ENCODE measurements at places on chromosomes 7 and 10.

GRCh38 chr10:122263971-122264370 is 7.1 kb upstream of the BTBD16 start:
- DNase-seq, result no peak

- DNase-seq, result no peak
Measured at GRCh38 chr10:132037676-132037975, 28.1 kb upstream of the JAKMIP3 start.

- DNase-seq, result no peak
Measured at GRCh38 chr7:36514289-36515243, 124.9 kb downstream of the ANLN start.

GRCh38 chr10:61732629-61733278 is 70.0 kb downstream of the CABCOCO1 start:
- DNase-seq, result no peak

DNA sequence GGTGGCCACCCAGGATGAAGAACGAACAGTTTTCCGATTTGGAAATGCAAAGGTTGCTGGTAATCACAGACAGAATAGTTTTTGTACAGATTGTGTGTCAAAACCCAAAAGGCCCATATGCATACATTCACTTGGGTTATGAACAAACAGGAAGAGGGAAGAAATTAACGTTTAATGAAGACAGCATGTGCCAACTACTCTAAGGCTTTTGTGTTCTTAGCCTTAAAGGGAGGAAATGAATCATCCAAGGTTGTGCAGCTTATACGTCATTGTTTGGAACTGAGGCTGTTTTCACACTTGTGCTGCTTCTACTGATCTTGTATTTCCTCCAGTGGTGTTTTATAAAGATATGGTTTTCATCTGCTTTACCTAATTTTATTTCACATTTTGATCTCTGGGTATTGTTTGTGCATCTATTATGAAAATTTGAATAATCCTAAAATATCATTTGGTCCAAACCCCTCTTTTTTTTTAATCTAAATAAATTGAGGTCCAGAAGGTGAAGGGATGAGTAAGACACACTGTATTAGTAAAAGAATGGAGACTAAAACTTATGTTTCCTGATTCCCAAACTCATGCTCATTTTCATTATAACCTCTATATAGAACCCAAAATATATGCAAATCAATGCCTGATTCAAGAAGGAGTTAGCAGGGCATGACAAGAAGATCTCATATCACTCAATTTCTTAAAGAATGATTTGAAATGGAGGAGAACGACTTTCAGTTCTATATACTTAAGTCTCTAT is 373.1 kb downstream of the THSD7A start:
- DNase-seq, result no peak

DNA sequence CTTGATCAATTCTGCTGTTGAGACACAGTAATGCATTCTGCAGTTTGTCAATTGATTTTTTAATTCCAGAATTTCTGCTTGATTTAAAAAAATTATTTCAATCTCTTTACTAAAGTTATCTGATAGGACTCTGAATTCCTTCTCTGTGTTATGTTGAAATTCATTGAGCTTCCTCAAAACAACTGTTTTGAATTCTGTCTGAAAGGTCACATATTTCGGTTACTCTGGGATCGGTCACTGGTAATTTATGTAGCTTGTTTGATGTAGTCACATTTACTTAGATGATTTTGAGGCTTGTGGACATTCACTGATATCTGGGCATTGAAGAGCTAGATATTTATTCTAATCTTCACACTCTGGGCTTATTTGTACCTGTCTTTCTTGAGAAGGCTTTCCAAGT is 67.2 kb upstream of the NME8 start:
- DNase-seq, result no peak

DNA sequence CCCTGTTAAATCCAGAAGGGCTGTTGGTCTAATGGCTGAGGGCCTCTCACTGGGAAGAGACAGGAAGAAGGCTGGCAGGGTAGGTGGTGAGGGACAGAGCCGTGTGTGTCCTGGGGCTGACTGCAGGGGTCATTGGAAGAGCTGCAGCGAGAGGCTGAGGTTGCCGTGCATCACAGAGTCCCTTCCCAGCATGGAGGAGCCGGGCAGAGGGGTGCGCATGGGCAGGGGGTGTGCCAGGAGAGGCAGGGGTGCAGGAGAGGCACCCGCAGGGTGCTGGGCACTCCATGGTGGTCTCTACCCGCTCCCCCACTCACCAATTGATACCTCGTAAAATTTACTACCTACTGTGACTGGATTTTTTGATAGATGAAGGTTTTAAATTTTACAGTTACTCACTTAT is 124.3 kb downstream of the ACTR3B start:
- no peak for DNase-seq

GRCh38 chr10:125401462-125401861 is 241.1 kb upstream of the CTBP2 start:
- DNase-seq, result no peak

DNA sequence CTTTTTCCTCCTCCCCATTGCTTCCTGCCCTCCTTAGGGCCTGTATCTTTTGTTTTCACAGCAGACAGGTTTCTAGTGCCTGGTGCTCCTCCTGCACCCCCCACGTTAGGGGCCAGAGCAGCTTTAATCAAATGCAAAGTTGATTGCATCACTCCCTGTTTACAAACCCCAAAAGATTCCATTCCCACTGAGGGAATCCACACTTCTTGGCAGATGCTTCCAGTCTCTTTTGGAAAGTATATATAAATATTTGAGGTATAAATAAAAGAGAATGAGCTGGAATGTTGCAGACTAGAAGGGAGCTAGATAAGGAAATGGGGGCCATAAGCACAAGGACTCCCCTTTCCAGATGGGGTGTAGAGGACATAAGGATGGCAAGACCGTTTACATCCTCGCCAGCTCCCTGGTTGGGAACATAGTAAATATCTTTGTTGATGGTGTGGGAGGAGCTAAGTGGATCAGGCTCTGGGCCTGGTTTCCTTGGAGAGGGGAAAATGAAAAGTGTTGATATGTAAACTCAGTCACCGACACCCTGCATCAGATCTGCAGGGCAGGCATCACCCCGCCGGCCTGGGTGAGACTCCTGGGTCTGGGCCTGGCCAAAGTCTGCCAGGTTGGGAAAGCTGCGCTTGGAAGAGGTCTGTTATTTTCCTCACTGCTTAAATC is 6.2 kb downstream of the RARRES2 start:
- no peak for DNase-seq

GRCh38 chr7:38321515-38321944 is 48.1 kb upstream of the TARP start:
- no peak for DNase-seq

Measured in stimulated activated CD4-positive, alpha-beta T cell treated with anti-CD3 and anti-CD28 coated beads, Interleukin-1b, Interleukin-23, amount 100 ng/mL, for 4 hours (primary cell).